ENCODE measurements at places on chromosomes 1 and 21. TPM values are rescaled to one million over a fixed set of nuclear protein-coding genes. Genes with fewer than 3 reads are reported as not detected.
A peak's percentile ranks its signal among the peaks of the same experiment; 100 is the strongest.

CA14 gene
- total RNA-seq: not detected

DNA sequence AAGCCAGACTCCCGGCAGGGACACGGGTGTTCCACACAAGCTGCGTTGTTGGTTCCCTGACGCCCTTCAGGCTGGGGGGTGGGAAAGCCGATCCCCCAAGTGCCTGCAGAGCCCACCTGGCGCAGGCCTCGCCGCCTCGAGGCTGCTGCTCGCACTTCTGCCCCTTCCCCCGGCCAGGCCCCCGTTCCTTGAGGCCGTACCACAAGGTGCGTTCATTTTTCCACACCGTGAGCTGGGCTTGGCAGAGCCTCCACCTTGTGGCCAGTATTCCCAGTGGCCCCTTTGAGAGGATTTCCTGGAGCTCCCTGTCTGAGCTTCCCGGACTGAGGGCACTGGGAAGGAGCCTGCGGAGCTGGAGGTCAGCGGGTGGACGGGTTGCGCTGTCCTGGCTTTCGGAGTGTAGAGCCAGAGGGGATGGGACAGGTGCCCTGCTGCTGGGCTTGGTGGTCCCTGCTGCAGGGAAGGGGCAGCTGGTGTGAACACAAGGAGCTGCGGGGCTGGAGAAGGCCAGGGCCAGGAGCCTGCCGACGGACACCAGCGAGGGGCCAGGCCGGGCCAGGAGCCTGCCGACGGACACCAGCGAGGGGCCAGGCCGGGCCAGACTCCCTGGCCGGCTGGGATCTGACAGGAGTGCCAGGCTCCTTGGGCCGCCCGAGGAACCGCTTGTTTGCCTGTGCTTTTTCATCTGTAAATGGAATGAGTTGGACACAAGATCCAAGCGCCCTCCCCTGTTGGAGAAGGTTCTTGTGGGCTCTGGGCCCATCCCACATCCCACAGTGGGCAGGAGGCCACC lies 18.4 kb downstream of the PDXK start:
- DNase-seq: no peak

SELENOF gene
- 223 TPM for total RNA-seq

- DNase-seq: no peak
Measured at GRCh38 chr1:157042846-157043245, 2.7 kb downstream of the ARHGEF11 start.

GRCh38 chr1:44036409-44037139 lies 5.3 kb upstream of the SLC6A9 start:
- peak; percentile 82 for DNase-seq

CEP104 gene
- total RNA-seq: 13.1 TPM

DNA sequence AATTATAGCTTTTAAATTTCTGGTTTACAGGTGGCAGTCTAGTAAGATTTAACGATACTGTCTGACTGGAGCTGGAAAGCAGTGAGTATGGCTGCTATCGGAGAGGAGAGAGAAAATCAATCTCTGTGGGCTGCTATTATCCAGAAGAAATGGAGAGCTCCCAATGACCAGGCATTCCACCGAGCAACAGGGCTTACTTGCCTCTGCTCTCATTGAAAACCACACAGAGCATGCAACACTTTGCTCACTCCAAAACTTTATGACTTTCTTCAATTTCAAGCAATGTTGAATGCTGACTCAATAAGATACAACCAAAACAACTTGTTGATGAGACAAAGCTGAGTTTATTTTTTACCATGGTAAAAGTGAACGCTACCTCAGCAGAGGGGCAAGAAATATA lies 337.0 kb upstream of the NCAM2 start:
- DNase-seq: no peak

DNA sequence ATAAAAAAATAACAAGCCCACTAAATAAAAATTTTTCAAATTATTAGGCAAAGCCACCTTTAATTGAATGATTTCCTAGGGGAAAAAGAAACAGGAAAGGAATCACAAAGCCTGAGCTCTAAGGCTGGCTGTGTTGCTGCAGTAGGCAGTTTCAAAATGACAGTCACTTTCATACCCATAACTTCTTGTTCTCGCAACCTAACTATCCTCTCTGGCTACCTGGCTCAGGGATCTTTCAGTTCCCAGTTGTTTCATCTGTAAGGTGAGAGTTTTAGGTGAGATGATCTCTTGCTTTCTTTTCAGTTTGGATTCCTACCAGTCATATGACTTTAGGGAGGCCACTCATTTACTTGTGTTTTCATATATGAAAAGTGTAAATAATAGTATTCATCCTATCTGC lies 226.1 kb downstream of the ASTN1 start:
- no peak for DNase-seq

ILDR2 gene
- 7.0 TPM for total RNA-seq

- no peak for DNase-seq
Measured at GRCh38 chr1:66728021-66728420, 24.2 kb upstream of the DYNLT5 start.

ACP6 gene
- 10.9 TPM for total RNA-seq

- DNase-seq: no peak
Measured at GRCh38 chr1:198939286-198939685, 300.4 kb downstream of the PTPRC start.

NGF gene
- not detected for total RNA-seq

- DNase-seq: no peak
Measured at GRCh38 chr1:36687312-36687711, 204.6 kb upstream of the CSF3R start.

GRCh38 chr21:36205962-36206361 lies 49.3 kb downstream of the DOP1B start:
- DNase-seq: no peak

GRCh38 chr1:59364037-59364436 lies 67.1 kb downstream of the FGGY start:
- DNase-seq: no peak

- DNase-seq: no peak
Measured at GRCh38 chr1:25917996-25918395, 11.8 kb upstream of the STMN1 start.

DNA sequence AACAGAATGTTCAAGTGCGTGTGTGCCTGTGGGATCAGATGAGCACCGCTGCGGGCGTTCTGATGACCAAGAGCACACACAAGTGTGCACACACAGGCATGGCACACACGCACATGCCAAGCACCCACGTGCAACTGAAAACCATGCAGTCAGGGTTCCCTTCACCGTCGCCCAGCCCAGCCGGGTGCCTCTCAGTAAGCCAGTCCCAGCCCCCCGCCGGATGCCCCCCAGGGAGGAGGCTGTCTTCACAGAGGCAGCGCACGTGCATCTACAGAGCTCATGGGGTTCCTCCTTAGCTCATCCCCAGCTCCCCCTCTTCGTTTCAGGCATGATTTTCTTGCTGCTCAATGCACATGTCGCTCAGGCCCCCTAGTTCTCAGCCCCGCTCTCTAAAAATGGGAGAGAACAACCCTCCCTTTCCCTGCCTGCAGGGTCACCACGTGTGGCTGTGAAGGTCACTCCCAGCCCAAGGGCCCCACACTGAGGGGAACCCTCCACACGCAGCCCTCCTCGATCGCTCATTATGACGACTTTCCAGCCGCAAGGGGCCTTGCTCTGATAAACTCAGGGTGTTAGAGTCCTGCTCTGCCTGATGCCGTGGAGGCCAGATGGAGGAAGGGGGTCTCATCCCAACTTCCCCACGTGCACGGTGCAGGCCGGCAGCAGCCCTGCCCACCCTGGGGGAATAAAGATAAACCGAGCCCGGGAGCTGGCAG lies 30.4 kb upstream of the ARHGEF16 start:
- no peak for DNase-seq

DNA sequence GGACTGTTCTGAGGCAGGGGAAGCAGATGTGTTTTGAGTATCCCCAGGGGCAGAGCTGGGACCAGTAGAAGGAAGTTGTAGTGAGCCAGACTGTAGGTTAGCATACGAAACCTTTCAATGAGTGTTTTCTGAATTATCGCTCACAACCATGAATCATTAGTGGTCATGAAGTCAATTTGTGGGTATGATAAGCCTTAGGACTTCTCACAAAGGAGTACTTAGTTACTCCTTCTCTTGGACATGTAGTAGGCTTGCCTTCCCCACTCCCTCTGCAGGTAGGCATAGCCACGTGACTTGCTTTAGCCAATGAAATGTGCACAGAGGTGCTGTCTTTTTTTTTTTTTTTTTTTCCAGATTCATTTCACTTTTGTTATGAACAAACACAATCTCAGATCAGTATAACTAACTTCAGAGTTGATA lies 23.9 kb upstream of the FAAH start:
- no peak for DNase-seq

- DNase-seq: no peak
Measured at GRCh38 chr21:15445327-15445726, 284.5 kb upstream of the USP25 start.

MYCL gene
- total RNA-seq: not detected

DNA sequence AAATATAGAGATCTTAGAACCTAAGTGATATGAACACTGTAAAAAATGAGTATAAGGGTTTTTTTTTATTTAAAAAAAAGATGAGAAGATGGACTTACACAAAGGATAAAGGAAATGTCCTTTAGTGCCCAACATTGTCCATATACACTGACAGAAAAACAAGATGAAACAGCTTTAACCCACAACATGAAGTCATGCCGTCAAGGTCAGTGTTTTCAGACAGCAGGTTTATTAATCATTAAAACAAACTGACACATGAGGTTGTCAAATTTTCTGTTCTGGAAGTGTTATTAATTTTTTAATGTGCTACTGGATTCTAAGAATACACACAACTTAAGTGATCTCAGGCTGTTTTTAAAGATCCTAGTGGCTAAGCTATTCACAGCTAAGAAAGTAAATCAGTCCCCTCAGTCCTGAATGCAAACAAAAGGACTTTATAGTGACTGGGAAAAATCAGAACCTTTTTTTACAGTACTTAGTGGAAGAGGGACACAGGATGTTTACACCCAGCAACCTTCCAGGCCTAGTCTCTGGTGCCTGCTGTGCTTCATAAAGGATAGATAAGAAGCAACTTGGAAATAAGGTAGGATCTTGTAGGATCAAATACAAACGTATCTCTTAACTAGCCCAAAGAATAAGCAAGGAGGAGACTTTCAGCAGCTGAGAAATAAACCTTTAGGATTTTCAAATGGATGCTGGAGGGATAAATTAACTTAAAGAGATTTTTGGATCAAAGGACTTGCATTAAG lies 21.9 kb upstream of the PKN2 start:
- DNase-seq: no peak

CFAP74 gene
- total RNA-seq: not detected

DNA sequence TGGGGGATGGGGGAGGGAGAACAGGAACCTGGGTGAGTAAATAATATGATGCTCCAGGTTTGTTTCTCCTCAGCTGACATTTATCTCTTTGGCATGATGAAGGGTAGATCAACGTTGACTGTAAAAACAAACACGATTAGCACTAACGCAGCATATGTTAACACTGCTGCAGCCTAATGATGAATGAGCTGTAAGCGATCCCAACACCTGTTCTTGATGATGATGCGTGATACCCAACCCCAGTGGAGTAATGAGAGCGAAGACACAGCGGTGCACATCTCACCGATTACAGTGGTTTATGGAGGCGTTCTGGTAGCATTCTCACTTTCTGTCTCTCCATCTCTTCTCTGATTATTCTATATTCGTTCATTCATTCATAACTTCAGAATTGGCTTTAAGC lies 640.4 kb downstream of the USP25 start:
- DNase-seq: no peak

GRCh38 chr1:66175098-66175497 lies 358.9 kb upstream of the SGIP1 start:
- DNase-seq: no peak

DNA sequence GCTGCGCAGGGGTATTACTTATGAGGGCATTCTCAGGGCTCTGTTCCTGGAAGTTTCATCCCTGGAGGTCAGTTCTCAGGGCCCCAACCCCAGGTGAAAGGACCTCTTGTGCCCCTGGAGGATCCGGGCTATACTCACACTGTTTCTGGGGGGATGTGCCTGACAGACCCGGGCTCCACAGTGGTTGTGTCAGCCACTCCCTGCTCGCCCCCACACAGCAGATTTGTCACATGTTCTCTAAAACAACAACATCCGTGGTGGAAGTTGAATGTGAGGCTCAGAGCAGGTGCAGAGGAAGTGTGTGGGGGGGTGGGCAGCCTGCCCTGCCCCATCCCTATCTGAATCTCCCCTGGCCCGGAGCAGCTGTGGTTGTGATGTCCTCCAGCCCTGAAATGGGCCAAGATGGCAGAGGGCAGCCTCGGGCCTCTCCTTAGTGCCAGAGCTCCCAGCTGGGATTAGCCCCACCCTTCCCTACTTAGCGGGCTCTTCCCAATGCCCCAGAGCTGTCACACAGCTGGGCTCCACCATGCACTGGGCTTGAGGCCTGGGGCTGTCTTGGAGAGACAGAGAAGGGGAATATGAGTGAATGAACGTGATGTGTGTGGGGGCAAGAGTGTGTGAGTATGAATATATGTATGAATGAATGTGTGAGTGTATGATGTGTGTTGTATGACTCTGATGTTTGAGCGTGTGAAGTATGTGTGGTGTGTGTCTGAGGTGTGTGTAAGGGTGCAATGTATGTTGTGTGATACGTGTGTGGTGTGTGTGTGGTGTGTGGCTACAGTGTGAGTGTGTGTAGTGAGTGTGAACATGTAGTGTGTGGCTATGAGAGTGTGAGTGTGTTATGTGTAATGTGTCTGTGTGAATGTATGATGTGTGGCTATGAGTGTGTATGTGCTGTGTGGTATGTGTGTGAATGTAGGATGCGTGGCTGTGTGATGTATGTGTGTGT lies 1.5 kb upstream of the FCMR start:
- DNase-seq: no peak

DNA sequence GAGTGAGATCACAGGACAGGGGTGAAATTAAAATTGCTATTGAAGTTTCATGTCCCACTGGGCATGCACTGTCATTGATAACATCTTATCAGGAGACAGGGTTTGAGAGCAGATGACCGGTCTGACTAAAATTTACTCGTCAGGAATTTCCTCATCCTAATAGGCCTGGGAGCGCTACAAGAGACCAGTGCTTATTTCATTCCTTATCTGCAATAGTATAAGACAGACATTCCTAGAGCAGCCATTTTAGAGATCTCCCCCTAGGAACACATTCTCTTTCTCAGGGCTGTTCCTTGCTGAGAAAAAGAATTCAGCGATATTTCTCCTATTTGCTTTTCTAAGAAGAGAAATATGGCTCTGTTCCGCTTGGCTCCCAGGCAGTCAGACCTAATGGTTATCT lies 181.4 kb upstream of the ETV3 start:
- no peak for DNase-seq

DNA sequence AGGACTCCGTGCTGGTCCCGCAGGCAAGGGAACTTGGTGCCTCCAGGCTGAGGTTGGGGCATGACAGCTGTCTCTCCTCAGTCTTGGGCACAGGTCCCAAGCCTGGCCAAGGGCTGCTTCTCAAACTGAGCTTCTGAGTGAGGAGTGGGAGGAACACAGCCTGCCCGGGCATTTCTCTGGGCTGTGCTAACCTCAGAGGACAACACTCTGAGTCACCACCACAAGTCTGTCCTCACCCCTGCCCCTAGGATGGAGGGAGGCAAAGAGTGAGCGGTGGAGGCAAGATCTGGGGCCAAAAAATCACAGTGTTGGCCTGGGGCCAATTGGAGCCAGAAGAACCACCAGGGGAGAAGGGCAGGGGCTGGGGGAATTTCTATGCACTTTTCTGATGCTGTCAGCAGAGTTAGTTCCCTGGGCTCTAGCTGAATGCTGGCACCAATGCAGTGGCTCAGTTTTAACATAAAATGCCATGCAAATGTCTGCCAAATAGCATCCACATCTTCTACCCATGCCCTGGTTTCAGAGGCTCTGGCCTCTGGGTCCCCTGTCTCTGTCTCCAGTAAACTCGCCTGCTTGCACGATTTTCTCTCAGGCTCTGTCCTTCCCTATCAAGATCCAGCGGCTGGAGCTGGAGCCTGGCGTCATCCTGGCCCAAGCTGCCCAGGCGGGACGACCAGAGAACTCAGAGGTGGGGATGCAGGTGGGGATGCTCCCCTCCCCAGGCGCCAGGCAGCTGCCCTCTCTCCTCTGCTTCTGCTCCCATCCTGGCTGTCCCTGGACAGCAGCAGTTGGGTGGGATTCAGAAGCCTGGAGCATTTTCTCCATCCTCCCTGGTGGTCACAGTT lies 11.0 kb upstream of the CDK18 start:
- peak; percentile 91 for DNase-seq
